ENCODE measurements at places on chromosomes 3 and 15. TPM values are rescaled to one million over a fixed set of nuclear protein-coding genes. Genes with fewer than 3 reads are reported as not detected.
A peak's percentile ranks its signal among the peaks of the same experiment; 100 is the strongest.

- DNase-seq, result no peak
Measured at GRCh38 chr3:71360180-71360579, 223.3 kb downstream of the FOXP1 start.

DNA sequence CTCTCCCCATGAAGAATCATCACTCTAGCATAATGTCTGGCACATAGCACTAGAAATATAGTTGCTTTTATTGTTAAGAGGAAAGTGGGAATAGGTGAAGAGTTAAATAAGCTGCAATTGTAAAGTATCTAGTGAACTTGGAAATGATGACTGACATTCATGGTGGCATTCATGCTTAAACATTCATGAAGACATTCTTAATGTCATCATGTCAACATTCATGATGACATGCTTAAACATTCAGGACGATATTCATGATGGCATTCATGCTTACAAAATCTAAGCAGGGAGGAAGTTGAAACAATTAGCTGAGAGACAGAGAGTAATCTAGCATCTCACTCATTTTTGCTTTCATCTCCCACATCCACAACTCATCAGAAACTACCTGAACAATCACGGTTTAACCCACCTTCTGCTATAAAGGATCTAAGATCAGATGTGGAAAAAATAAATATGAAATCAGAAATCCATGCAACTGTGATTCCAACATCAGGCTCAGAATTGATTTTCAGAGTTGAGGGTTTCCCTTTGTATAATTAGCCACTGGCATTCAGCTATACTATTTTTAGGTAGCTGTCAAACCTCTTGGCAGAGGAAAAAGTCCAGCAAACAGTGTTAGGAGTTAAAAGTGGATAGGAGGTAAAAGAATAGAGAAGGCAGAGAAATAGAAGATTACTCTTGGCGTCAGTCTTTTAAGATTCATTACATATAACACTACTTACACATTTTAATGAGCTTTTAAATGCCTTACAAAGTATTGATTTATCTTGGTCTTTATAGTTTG is 3.5 kb downstream of the DRD3 start:
- no peak for DNase-seq

- DNase-seq, result no peak
Measured at GRCh38 chr3:194095464-194095863, 40.5 kb upstream of the HES1 start.

DNA sequence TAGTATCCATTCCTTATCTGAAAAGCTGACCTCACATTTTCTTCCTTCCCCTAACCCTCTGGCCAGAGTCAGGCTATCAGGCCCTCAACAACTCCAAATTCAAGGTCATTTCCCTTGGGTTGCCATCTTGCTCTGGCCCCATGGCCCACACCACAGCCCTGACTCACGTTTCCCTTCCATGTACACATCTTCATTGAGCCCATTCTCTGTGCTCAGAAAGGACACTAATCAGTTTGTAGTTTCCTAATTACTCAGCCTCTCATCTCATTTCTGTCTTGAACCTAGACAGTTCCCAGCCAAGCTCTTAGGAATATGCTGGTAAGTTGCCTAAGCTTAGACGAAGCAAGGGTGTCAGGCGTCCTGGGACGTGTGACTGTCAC is 14.9 kb downstream of the TGM5 start:
- DNase-seq, result no peak

DNA sequence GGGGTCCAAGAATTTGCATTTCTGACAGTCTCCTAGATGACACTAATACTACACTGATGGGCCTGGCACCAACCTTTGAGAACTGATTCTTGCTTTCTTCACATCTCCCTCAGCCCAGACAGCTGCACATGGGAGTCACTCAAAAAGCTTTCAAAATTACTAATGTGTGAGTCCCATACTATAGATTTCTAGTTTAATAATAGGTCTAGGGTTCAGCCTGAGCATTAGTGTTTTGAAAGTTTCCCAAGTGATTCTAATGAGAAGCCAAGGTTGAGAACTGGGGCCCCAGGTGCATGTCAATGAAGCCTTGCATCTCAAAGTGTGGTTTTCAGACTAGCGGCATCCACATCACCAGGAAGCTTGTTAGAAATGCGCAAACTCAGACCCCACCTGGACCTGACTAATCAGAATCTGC is 159.9 kb upstream of the CMC1 start:
- no peak for DNase-seq

DNA sequence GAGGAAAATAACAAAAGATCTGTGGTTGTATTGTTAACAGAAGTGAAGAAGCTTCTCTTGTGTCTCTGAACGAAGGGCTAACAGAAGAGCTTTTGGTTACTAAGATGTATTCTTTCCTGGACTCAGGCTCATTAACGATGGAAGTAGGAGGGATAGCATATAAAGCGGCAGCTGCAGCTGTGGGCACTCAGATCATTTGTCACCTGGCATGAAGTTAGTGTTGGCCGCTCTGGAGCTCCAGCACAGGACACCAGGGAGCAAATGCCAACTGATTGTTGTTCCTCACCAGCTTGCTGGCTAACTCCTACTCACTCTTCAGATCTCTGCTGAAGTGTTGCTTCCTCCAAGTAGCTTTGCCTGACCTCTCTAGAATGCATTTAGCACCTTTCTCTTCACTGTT is 15.5 kb upstream of the SLITRK3 start:
- DNase-seq, result no peak

DNA sequence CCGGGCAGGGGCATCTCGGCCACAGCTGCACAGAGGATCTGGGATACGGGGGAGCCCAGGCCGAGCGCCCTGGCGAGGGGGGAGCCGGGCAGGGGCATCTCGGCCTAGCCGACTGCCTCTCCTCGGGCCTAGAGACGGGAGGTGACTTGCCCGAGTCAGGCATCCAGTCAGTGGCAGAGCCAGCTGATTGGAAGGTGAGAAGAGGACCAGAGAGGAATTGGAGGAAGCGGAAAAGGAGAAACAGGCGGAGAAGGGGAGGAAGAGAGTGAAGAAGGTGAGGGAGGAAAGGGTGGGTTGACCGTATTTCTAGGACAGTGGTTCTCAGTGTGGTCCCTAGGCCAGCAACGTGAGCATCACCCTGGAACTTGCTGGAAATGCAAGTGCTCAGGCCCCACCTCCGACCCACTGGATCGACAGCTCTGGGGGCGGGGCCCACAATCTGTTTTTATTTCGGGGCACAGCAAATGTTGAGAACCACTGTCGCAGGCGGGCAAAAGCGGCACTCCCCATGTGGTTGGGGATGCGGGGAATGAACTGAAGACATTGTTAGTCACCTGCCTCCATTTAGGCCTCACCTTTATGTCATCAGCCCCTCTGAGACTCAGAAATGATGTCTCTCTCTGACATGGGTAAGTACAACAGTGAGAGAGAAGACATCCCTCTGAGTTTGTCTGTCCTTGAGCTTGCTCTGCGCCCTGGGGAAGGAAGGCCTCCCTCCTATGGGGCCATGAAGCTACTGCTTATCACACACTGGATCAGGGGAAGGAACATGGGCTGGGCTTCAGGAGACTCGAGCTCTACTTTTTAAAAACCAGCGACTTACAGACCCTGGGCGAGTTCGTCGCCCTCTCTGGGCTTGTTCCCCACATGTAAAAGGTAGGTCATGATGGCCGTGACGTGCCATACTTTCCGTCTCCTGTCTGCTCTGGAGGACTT is 1.0 kb upstream of the MELTF start:
- no peak for DNase-seq

GRCh38 chr15:72740219-72740618 is 43.3 kb downstream of the ADPGK start:
- no peak for DNase-seq

- no peak for DNase-seq
Measured at GRCh38 chr15:69314131-69314530, 15.4 kb downstream of the PAQR5 start.

DNA sequence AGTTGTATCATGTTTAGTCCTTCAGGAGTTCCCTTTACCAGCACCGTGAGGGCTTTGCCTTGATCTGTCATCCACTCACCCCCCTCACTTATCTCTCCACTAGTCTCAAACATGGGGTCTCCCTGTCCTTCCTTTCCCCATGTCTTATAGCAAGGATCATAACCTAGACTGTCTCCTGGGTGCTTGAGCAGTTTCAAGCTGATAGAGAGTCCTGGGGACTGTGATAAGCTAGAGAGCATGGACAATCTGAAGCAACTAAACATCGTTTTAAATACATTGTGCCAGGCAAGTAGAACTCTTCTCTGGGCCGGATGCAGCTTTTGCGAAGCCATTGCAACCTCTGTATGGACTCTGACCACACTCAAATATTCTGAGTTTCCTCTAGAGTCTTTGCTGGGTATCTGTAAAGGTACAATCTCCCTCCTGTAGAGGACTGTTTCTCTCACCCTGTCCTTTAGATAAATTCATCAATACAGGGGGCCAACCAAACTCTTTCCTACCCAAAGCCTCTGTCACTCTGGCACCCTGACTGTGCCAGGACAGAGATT is 684.6 kb upstream of the NR2F2 start:
- DNase-seq, result no peak

DNA sequence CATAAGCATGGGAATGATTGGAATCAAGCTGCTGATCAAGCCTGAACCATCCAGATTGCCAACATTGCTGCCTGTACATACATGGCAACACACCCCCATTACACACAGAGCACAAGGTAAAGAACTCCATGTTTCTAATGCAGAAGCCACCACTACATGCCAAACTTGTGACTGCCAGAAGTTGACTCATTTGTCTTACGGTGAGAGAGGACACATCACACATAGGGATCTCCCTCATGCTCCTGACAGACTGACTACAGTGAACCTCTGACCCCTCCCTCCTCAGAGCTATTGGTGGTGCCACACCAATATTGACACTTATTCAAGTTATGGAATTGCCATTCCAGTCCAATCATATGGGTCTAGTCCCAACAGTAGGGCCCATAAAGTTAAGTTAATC is 42.3 kb downstream of the EFHB start:
- DNase-seq, result no peak

DNA sequence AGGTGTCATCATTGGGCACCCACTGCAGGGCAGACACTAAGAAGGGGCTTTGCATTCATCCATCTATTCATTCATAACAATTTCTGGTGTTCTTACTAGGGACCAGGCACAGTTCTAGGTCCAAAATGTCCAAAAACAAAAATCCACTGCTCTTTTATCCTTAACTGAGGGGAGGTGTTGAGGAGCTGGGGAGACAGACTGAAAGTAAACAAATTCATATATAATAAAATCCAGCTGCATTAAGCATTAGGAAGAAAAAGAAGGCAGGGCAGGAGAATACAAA is 1.1 kb downstream of the EIF4E3 start:
- DNase-seq, result no peak

GRCh38 chr3:9226326-9226725 is 23.1 kb downstream of the SRGAP3 start:
- DNase-seq, result peak; percentile 67

GRCh38 chr3:132344666-132345280 is 27.6 kb downstream of the ACP3 start:
- no peak for DNase-seq

DNA sequence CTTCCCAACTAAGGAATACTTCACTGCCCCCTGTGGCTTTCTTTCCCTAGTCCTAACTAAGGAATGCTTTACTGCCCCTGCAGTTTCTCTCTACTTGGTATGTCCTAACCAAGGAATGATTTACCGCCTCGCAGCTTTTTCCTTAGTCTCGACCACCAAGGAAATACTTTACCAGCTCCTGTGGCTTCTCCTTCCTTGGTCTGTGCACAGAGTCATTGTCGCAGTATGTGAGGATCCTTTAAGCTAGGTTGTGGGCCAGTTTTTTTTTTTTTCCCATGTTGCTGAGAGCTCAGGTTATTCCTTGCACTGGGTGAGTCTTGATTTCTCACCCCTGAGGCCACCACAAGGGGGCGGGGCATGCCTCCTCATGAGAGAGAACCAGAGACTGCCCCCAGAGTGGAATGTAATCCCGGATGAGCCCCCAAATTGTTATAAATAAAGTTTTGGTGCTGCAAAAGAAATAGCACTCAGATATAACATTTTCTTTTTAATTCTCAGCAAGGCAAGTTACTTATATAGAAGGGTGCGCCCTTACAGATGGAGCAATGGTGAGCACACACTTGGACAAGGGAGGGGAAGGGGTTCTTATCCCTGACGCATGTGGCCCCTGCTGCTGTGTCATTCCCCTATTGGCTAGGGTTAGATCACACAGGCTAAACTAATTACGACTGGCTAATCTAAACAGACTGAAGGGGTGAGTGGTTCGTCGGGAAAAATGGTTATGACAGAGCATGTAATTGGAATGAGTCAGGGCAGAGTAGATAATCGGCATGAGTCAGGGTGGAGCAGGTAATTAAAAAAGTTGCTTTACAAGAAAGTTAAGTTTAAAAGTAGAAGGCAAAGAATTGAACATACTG is 27.0 kb downstream of the NDUFB4 start:
- no peak for DNase-seq

GRCh38 chr3:141710888-141711616 is 27.0 kb upstream of the RNF7 start:
- DNase-seq, result no peak

DNA sequence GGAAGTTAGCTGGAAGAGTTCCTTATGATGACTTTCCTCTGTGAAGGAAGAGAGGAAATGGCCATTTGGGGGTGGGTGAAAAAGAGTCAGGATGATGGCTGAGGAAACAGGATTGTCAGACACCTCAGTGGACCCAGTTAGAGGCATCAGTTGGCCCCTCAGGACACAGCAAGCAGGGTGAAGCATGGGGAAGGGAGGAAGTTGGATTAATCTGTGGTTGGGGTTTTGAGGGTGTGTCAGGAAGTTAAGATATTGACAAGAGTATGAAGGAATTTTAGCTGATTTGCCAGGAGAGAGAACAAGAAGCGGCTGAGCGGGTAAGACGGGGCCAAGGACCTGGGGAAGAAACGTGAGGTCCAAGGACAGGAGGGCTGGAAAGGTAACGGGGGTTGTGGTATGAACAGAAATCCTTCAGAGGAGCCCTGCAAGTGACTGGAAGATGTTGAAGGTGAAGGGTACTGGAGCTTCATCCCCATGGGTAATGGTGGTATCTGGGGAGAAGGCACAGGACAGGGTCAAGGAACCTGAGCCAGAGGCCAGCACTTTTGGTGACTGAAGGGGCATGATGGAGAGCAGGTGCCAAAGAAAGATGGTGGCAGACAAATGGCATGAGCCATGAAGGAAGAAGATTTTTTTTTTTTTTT is 2.7 kb downstream of the UQCC5 start:
- DNase-seq, result no peak

The CRYGS gene
- 3.5 TPM for polyA plus RNA-seq

The GOLGA8Q gene
- polyA plus RNA-seq, result 2.0 TPM

The KLF15 gene
- 1.7 TPM for polyA plus RNA-seq

The SLC2A2 gene
- polyA plus RNA-seq, result not detected

The HGD gene
- 0.47 TPM for polyA plus RNA-seq

The CCDC33 gene
- polyA plus RNA-seq, result not detected

The SEMA3G gene
- 14.1 TPM for polyA plus RNA-seq

The ELL3 gene
- polyA plus RNA-seq, result 1.8 TPM

The SERINC4 gene
- 0.42 TPM for polyA plus RNA-seq

The SLC22A14 gene
- polyA plus RNA-seq, result 0.39 TPM

The ANXA2 gene
- polyA plus RNA-seq, result 362 TPM
